ENCODE measurements at places on chromosomes 1 and 21.

- no peak for DNase-seq
Measured at GRCh38 chr1:75587692-75588091, 23.2 kb downstream of the SLC44A5 start.

DNA sequence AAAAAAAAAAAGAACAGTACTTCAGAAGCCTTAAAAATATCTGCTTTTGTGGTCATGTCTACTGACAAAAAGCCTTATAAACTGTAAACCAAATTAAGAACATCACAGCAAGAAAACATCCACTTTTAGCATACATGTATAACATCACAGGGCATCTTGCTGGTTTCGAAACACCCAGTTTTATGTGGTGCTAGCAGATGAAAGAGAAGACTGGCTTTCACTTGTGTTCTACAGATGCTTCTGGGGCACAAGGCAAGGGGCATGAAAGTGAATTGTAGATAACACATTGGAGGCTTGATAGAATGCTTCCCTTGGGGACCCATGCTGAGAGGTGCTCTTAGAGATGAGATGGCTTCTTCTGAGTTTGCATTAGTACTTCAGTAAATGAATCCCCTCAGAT is 543.7 kb upstream of the PKN2 start:
- DNase-seq, result no peak

- no peak for DNase-seq
Measured at GRCh38 chr1:14881775-14882672, 271.5 kb upstream of the TMEM51 start.

- DNase-seq, result no peak
Measured at GRCh38 chr1:227557962-227558725, 5.2 kb upstream of the ZNF678 start.

- no peak for DNase-seq
Measured at GRCh38 chr21:44392916-44393315, 39.5 kb downstream of the TRPM2 start.

- DNase-seq, result no peak
Measured at GRCh38 chr1:115833856-115834255, 7.1 kb downstream of the NHLH2 start.

DNA sequence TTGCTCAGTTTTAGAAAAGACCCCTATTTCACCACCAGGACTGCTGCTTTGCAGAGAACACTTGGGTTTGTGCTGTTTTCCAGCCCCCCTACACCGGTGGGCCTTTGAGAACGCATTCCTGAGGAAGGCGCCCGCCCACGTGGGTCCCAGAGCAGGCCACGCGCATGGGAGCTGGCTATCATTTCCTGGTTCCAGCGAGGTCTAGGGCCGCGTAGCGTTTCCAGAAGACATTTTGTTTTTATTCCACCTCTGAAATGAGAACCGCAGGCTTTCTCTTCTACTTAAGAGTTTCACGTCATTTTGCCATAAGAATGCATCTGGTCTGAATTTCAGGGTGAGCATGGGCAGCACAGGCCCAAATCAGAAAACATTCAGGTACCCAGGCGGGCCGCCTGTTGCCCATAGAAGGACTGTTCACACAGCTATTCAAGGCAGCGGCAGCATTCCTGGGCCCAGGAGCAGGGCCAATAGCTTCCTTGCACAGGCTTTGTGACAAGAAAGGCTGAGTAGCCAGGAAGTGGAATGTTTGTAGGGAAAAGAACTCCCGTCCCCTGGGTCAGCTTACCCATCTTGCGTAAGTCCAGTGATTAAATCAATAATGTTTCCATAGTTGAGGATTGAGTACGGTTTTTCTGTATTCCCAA is 1.4 kb upstream of the KLHL21 start:
- DNase-seq, result no peak

DNA sequence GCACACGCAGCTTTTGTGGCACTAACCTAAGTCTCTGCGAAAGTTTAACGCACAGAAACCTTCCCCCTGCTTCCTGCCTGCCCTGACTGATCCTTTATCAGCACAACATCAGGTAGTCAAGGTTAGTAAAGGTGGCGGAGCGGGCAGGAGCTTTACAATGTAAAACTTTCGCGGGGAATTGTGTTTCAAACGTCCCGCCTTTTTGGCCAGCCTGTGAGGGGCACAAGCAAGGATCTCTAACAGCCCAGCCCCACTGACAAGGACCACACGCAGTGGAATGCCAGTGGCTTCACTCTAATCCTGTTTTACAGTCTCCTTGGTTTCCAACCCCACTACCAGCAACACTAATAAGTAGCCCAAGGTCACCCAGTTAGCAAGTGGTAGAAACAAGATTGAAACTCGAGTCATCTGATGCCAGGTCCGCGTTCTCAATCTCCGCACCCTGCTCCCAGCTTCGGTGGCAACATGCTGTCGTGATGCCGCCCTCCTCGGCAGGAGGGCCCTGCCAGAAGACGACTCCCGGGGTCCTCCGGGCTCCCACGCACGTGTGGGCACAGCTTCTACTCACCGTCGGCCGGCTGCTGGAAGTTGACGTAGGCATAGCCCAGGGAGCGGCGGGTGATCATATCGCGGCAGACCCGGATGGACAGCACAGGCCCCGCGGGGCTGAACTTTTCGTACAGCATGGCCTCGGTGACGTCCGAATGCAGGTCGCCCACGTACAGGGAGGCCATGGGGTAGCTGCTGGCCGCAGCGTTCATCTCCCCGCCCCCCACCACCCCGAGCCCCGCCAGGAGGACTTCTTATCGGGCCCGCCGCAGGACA is 1.2 kb downstream of the PABPC4 start:
- DNase-seq, result no peak

GRCh38 chr1:29849038-29849750 is 612.9 kb downstream of the PTPRU start:
- DNase-seq, result no peak

- no peak for DNase-seq
Measured at GRCh38 chr1:29357452-29357851, 121.1 kb downstream of the PTPRU start.

- DNase-seq, result no peak
Measured at GRCh38 chr1:20184997-20185833, 681 bp upstream of the UBXN10 start.

Data from NCI-H1048 (cell line).